Natural killer cell treated with Interleukin-12 subunit alpha and Interleukin-12 subunit beta and Interleukin-15 and Interleukin-18, amount 100 ng/mL, for 72 hours (primary cell): ENCODE measurements at places on chromosomes 4 and X.

DNA sequence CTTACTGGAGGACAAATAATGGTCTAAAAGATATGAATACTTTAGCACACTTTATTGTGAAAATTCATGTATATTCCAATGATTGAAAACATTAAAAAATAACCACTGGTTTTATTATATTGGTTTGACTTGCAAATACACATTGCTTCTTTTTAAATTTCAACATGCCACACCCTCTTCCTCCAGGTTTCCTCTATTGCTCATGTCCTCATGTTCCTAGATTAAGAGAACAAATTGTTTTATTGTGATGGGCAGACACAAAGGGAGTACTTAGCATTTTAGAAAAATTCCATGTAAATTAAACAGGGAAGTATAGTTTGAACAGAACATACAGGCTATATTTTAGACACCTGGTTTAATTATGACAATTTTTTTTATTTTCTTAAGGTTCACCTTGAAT lies 230.6 kb upstream of the GPRIN3 start:
- no peak overlapping the region for H3K4me3 ChIP-seq
- no peak for DNase-seq
- H3K36me3 ChIP-seq = peaks cover 4% of the 10 kb centered on the region
- H3K4me1 ChIP-seq = peaks cover 7% of the 10 kb centered on the region

DNA sequence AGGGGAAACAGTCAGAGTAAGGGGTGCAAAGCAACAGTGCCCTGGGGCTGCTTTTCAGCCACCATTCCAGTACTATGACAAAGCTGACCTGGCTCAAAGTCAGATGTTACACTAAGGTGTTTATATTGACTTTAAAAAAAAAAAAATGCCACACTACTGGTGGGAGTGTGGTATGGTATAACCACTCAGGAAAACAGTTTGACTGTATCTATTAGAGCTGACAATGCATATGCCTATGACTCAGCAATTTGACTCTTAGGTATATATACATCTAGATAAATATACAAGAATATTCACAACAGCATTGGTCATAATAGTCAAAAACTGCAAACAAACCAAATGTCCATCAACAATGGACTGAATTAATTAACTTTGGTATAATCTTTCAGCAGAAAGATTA lies 15.0 kb downstream of the ASB9 start:
- no peak for DNase-seq
- no peak overlapping the region for H3K27ac ChIP-seq
- H3K36me3 ChIP-seq = no peaks in the 10 kb centered on the region
- H3K4me1 ChIP-seq = no peaks in the 10 kb centered on the region

DNA sequence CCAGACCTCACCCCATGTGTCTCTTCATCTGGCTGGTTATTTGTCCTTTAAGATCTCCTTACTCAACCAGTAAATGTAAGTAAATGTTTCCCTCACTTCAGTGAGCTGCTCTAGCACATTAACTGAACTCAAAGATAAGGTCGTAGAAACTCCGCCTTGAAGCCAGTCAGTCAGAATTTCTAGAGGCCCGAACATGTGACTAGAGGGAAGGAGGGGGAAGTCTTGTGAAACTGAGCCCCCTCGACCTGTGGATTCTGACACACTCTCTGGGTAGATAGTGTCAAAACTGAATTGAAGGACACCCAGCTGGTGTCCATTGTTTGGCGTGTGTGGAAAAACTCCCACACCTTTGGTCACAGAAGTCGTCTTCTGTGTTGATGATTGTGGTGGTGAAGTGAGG lies 933.9 kb downstream of the ADGRL3 start:
- H3K27ac ChIP-seq = no peak overlapping the region
- DNase-seq = no peak
- no peaks in the 10 kb centered on the region for H3K4me1 ChIP-seq

DNA sequence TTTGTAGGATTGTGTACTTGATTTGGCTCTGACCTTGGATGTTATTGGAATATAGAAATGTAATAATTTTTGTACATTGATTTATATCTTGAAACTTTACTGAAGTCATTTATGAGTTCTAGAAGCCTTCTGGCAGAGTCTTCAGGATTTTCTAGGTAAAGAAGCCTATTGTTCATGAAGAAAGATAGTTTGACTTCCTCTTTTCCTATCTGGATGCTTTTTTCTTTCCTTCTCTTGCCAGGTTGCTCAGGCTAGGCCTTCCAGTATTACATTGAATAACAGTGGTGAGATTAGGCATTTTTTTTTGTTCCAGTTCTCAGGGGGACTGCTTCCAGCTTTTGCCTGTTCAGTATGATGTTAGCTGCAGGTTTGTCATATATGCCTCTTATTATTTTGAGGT lies 191.1 kb downstream of the NAA11 start:
- no peak overlapping the region for H3K27ac ChIP-seq
- H3K4me3 ChIP-seq = no peak overlapping the region
- no peak for DNase-seq
- H3K4me1 ChIP-seq = no peaks in the 10 kb centered on the region
- no peaks in the 10 kb centered on the region for H3K27me3 ChIP-seq

GRCh38 chrX:66005830-66006449 lies 33.9 kb downstream of the VSIG4 start:
- H3K4me1 ChIP-seq = peaks cover 45% of the 10 kb centered on the region
- H3K36me3 ChIP-seq = peaks cover 9% of the 10 kb centered on the region
- peak overlapping the region; percentile 59 for H3K4me3 ChIP-seq
- no peaks in the 10 kb centered on the region for H3K27me3 ChIP-seq
- peak overlapping the region; percentile 64 for H3K27ac ChIP-seq
- DNase-seq = no peak
